ENCODE measurements at places on chromosomes 11 and 22.

DNA sequence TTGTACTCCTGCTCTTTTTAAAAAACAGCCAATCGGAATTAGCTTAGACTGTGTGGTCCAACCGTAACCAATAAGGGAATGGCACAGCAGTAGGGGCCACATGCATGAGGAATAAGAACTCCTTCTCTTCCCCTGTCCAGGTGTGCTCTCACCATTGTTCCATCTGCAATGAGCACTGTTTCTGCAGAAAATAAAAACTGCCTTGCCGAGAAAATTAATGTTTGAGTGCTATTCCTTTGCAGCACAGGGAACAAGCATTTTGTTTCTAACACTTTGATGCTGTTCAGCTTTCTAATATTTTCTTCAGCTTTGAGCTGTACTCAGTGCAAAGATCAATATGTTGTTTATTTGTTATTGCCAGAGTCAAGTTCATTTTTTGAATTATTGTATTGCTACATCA is 57.9 kb downstream of the PIWIL3 start:
- no peak for DNase-seq

DNA sequence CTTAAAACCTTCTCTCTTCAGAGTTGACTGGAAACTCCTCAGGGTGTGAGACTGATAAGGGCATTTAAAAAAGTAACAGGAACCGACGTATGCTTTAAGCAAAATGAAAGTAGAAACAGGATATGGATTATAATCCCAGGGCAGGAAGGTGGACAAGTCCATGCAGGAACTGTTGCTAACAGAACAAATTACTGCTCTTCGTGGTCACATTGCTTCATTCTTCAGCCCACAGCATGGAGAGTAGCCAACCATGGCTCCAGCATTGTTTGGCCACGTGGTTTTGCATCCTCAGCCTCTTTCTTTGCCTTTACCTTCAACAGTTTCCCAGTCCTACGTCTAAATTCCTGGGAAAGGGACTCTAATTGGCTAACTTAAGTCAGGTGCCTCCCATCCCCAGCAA is 563.1 kb upstream of the ISX start:
- no peak for DNase-seq

DNA sequence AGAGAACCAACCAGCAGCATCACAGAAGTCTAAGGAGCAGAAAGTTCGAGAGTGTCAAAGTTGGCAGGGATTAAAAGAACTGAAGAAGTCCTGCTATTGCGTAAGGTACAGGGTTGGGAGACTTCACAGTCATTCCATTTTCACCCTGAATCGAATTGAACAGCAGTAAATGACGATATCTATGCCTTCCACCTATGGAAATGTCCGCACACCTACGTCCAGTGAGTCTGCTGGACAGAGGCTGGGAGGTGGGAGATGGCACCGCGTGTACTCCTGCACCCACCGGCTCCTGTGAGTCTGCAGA is 116.7 kb downstream of the MICAL3 start:
- no peak for DNase-seq

GRCh38 chr11:15519124-15519791 is 404.5 kb downstream of the INSC start:
- no peak for DNase-seq

DNA sequence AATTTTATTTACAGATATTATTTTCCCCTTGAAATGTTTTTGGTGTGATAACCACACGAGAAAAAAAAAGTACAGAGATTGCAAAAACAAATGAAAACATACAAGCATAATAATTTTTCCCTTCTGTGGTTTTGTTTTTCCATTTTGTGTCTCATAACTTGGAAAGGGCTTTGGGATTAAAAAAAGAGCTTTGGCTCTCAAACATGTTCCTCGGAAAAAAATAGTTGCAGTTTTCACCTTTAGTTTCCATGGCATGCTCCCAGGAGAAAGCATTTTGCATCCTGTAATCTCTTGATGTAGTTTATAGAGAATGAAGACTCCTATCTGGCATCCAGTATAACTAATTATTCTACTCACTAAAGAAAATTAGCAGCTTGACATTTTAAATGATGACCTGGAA is 362.1 kb upstream of the PDGFD start:
- no peak for DNase-seq

GRCh38 chr11:68757711-68758110 is 6.4 kb upstream of the TESMIN start:
- no peak for DNase-seq

DNA sequence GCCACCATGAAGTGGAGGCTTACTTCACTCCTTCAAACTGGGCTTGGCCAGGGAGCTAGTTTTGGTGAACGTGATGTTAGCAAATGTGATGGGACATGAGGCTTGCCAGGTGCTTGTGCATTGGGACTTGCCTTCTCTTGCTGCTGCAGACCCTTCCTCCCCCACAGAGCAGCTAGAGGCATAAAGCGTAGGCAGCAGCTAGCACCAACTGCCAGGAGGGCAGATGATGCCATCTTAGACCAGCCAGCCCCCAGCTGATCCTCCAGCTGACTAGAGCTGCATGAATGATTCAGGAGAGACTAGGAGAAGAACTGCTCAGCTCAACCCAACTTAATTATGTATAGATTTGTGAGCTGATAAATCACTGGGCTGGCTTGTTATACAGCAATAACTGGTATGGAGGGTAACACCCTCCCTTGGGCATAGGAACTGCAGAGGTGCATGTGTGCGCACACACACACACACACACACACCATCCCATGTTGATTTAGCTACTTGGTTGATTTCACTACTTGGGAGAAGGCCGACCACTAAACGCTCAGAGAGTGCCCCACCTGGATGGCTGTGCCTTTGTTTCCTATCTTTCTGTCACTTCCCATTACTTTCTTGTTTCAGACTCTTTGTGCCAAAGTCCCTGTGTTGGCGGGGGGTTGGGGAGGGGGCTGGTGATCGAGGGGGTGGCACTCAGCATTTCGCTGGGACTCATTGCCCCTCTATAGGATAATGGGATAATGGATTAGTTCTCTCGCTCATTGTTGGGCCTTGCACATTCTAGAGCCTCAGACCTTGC is 202.8 kb downstream of the ADAMTS15 start:
- DNase-seq = no peak

- DNase-seq = peak; percentile 71
Observed at GRCh38 chr11:77187776-77188632, 60.0 kb downstream of the MYO7A start.

GRCh38 chr11:10087186-10087922 is 206.7 kb downstream of the SBF2 start:
- no peak for DNase-seq

GRCh38 chr11:102391549-102392237 is 44.7 kb downstream of the BIRC2 start:
- DNase-seq = no peak

DNA sequence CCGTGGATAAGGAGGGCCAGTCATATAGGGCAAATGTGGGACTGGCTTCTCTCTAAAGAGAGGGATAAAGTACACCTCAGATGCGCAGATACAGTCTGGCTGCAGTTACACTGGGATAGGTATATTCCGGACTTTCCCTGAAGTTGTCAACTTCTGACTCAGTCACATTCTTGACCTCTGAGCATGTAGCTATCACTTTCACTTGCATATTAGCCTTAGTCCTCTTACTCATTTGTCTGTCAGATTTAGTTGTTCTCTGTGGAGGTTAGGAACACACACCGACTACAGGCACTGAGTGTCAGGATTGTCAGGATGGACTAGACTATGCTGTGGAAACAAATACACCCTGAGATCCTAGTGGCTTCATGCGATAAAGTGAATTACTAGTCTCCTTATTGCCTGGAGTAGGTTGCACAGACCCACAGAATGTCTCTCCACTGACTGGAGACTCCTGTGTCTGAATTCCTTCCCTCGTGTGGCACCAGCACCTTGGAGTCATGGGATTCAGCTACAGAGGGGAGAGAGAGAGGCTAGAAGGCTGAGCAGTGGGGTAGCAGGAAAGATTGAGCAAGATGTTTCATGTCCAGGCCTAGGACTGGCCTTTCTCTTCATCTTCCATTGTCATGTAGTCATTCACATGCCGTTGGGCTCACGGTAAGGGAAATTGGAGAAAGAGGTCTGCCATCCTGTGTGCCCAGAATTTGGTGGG is 654.3 kb downstream of the NTM start:
- DNase-seq = peak; percentile 78

- no peak for DNase-seq
Observed at GRCh38 chr11:45385423-45385822, 99.3 kb upstream of the SYT13 start.

GRCh38 chr11:10038521-10039302 is 255.3 kb downstream of the SBF2 start:
- no peak for DNase-seq

GRCh38 chr11:75159151-75159953 is 8.4 kb downstream of the SLCO2B1 start:
- no peak for DNase-seq

All from kidney capillary endothelial cell (primary cell).